ENCODE measurements at places on chromosomes 12 and 14.

DNA sequence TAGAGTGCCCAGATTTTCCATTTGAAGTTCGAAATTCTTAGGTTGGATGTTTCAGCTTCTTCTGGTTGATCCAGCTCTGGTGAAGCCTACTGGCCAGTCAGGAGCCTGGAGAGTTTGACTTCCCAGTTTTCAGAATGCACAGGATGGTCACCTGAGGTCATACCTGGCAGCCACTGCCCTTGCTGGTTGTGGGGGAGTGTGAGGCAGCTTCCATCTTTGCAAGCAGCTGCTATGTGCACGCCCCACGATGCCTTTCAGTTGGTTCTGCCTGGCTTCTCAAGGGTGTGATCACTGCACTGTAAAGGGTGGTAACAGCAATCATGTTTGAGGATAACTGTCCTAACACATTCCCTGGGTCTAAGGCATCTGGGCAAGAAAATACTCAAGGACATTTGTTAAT, 15.4 kb downstream of the CCDC92 start:
- no peak for DNase-seq

DNA sequence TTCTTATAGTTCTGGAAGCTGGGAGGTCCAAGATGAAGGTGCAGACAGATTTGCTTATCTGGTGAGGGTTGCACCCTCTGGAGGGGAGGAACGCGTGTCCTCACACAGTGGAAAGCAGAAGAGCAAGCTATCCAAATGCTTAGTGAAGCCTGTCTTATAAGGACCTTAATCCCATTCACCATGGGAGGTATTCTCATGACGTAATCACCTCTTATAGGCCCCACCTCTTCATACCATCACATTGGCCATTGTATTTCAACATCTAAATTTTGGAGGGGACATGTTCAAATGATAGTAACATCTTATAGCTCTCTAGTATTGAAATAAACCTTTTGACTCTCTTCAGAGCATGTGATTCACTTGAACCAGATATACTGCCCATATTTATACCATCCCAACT, 105.0 kb upstream of the MYF6 start:
- no peak for DNase-seq

DNA sequence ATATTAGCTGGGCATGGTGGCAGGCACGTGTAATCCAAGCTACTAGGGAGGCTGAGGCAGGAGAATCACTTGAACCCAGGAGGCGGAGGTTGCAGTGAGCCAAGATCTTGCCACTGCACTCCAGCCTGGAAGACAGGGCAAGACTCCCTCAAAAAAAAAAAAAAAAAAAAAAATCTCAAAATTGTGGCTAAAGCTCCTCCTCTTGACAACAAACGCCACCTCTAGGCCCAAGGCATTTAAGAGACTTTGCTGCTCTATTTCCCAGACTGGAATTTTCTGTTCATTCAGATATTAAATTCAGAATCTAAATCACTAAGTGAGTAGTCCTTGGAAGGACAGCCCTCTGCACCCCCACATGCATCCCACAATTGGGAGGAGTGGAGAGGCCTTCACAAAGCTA, 1.4 kb downstream of the ZFYVE1 start:
- DNase-seq = no peak

DNA sequence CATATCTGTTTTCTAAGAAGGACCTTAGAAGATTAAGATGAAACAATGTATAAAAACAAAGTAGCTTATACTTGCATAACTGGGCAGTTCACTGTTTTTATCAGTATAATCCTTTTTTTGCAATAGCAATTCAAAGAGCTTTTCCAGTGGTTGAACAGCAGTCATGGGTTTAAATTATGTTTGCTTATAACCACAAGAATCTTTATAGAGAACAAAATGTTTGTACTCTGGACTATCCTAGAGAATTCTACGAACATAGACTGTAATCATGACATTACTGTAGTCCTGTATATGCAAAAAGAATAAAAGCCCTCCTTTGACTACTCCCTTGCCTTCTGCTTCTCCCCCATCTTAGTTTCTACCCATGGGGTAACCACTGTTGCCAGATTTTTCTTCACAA, 5.7 kb downstream of the FAM177A1 start:
- DNase-seq = no peak

- peak; percentile 68 for DNase-seq
These were observed 390.7 kb downstream of the C12orf75 start for GRCh38 chr12:105721051-105721825.

GRCh38 chr12:50261654-50262053, 21.7 kb downstream of the LIMA1 start:
- no peak for DNase-seq

DNA sequence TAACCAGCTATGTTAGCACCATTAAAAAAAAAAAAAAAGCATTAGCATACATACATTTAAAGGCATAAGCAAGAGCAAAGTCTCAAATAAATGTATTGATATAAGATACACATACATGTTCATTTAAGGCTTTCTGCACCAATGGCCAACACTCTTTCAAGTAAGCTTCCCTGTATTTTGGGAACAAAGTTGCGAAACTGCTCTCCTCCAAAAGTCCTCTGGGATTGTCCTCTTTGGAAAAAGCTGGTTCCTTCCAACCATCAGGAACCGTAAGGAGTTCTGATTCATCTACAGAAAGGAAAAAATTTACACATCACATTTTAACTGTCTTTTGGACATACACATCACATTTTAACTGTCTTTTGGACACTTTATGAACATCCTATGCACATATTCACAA, 3.2 kb downstream of the KRR1 start:
- DNase-seq = no peak

DNA sequence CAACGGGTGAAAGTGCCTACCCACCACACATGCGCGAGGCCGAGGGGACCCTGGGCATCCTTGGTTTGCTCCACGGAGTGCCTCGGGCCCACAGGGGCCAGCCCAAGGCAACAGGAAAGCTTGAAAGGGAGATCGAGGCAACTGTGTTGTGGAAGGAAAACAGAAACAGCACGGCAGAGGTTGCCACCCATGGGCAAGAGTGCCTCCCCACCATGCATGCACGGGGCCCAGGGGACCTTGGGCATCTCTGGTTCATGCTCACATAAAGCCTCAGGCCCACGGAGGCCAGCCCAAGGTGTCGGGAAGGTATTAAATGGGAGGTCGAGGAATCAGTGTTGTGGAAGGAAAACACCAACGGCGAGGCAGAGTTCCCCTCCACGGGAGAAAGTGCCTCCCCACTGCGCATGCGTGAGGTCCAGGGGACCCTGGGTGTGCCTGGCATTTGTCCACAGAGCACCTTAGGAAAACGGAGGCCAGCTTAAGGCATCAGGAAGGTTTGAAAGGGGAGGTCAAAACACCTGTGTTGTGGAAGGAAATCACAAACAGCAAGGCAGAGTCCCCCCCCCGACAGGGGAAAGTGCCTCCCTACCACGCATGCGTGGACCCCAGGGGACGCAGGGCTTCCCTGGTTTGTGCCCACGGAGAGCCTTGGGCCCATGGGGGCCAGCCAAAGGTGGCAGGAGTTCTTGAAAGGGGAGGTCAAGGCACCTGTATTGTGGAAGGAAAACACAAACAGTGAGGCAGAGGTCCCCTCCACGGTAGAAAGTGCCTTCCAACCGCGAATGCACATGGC, 367.3 kb downstream of the ALG10 start:
- DNase-seq = no peak

DNA sequence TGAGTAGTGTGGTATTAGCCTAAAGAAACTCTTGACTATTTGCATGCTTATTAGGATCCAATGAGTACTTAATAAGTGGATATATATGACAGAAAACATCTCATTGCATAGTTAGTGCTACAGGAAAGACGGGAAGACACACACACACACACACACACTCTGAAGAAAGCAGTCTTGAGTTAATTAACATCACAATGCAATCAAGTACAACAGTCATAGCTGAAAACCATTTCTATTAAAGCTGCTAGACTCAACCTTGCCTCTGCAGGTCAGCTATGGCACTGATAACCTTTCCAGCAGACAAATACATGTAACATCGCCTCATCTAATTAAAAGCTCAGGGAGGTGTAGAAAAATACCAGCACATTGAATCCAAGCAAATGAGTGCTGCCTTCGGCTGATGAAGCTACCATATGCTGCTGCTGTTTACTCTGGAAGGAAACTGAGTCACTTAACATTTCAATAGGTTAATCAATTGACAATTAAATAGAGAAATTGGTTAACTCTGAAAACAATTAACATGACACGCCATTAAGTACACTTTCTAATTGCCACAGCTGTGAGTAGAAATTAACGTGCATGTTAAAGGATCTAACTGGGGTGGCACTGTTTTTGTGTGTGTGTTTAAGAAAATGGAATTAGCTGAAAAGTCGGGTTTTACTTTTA, 93.2 kb upstream of the OTX2 start:
- no peak for DNase-seq

GRCh38 chr14:66444271-66444927, 41.8 kb upstream of the CCDC196 start:
- DNase-seq = no peak

- DNase-seq = no peak
These were observed 21.9 kb upstream of the EEA1 start for GRCh38 chr12:92951006-92951405.

Data from fibroblast of skin of left quadriceps (primary cell).